ENCODE measurements at places on chromosomes 11 and 22. TPM values are rescaled to one million over a fixed set of nuclear protein-coding genes. Genes with fewer than 3 reads are reported as not detected.
A peak's percentile ranks its signal among the peaks of the same experiment; 100 is the strongest.

DNA sequence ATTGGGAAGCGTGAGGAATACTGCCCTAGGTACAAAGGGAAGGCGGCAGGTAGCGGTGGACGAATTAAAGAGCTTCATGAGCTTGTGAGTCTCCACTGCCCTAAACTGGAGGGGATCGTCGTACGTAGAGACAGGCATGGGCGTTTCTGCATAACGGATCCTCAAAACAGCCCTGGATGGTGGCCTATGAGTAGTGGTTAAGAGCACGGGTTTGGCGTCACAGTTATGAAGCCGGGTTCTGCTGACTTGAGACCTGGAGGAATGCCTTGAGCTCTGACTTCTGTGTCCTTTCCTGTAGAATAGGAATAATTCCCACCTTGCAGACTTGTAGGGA lies 335 bp downstream of the TMEM138 start:
- DNase-seq = peak; percentile 55

DNA sequence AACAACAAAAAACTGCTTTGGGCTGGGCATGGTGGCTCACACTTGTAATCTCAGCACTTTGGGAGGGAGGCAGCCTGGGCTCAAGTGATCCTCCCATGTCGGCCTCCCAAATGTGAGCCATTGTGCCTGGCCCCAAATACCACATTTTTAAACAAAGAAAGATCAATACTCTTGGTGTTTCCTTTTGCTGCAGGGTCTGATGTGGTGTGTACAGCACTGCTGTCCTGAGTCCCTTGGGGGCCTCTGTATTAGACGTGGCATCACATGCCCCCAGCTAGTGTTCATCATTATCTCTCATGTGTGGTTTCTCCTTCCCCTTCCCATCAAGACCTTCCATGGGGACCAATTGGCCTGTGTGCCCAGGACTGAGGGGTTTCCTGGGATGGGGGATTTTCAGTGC lies 20.5 kb upstream of the XBP1 start:
- no peak for DNase-seq

DNA sequence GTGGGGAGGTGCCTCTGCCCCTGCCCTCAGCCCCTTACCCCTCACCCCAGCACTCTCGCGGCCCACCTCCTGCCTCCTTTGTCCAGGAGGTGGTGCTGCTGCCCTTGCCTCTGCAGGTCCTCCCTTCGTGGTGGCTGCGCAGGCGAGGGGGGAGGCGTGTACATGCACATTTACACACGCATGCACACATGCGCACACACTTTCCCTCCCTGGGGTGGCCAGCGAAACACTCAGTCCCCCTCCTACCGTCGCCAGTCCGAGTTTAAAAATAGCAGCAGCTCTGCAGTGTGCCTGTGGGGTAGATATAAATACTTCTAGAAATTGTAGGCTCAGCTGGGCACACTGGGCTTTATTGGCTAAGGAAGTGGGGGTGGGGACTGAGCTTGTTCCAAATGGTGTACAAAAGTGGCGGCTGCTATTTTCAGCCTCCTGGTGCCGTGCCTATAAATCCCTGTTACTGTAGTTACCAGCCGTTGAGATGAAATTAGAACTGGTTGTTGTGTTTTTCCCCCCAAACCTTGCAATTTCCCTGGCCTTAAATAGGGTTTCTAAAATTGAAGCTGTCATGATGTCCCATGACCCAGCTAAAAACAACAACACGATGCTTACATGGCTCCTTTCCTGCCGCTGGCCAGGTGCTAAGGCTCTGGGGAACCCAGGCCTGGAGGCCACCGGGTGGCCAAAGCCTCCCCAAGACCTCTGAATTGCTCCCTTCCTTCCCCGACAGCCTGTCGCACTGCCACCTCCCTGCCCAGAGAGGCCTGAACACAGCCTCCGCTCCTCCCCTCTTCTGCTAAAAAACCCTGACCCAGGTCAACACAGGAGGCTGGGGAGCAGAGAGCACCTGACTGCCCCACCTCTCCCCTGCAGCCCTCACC lies 12.4 kb downstream of the PICK1 start:
- DNase-seq = peak; percentile 58

The MRGPRE gene
- polyA plus RNA-seq = not detected

The ZNF214 gene
- 4.4 TPM for polyA plus RNA-seq
